Stimulated activated CD8-positive, alpha-beta memory T cell treated with anti-CD3 and anti-CD28 coated beads, Interleukin-12 subunit alpha, Interleukin-12 subunit beta, amount 100 ng/mL, for 1 hour (primary cell): ENCODE measurements at places on chromosomes 16 and 17.

- DNase-seq = no peak
Measured at GRCh38 chr17:56624912-56625311, 31.4 kb downstream of the NOG start.

- DNase-seq = no peak
Measured at GRCh38 chr16:66911112-66911511, 7.6 kb downstream of the CDH16 start.

DNA sequence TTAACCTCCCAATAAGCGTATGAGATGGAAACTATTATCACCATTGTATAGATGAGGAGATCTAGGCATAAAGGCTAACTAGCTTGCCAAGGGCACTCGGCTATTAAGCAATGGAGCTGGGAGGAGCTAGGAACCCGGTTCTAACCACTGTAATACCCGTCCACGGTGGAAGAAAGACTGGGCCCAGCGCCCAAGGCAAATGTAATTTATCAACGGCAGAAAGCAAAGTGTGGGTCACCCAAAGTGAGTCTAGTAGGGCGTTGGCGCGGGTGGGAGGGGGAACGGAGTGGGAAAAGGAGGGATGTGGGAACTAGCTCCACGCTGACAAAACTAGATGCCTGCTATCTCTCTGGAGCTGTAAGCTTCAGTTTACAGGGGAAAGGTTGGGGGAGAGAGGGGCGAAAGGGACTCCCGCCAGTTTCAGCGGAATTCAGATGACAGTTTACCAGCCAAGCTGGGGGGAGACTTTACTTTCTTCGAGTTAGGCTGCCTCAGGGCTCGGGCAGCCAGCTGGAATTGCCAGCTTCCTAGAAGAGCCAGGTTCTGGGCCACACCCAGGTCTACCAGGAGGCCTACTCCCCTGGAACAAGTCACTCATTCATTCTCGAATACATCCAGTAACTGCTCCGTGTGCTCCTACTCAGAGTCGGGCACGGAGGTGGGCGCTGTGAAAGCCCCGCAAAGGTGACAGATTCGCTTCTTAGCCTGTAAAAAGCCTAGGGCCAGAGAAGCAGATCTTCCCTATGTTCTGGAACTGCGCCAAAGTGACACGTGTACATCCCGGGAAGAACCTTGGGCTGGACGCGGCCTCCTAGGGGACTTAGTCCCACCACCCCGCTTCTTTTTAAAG is 837 bp downstream of the LRRC59 start:
- no peak for DNase-seq

DNA sequence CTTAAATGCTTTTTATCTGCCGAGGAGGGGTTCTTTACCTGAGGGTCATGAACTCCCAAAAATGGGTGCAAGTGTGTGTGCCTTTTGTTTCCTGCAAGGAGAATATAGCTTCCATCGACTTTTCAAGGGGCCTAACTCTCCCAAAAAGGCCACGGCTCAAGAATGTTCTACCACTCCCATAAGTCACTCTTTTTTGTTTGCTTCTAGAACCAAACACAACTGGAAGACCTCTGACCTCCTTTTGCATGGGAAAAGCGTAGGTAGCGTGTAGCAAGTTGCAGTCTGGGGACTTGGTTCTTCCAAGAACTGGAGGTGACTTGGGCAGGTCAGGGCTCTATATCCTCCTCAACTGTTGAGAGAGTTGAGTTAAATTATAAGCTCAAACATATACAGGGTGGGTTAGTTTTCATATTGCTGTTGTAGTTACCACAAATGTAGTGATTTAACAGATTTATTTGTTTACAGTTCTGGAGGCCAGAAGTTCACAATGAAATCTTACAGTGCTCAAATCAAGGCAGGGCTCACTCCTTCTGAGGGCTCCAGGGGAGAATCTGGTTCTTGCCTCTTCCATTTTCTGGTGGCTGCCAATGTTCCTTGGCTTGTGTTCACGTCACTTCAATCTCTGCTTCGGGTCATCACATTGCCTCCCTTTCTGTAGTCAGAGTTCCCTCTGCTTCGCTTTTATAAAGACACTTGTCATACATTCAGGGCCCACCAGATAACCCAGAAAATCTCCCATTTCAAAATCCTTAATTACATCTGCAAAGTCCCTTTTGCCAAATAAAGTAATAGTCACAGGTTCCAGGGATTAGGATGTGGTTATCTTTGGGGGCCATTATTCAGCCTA is 1.4 kb downstream of the TMEM97 start:
- DNase-seq = no peak

DNA sequence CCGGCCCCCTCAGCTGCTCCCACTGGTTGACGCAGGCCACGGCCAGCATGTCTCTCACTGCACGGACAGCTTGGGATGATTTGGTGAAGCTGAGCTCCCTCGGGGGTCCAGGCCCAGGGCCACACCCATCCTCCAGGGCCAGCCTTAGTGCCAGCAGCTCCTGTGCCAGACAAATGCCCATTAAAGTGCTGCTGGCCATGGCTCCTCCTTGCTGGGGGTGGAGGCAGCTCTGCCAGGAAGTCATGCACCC is 2.5 kb downstream of the TRIM47 start:
- no peak for DNase-seq

DNA sequence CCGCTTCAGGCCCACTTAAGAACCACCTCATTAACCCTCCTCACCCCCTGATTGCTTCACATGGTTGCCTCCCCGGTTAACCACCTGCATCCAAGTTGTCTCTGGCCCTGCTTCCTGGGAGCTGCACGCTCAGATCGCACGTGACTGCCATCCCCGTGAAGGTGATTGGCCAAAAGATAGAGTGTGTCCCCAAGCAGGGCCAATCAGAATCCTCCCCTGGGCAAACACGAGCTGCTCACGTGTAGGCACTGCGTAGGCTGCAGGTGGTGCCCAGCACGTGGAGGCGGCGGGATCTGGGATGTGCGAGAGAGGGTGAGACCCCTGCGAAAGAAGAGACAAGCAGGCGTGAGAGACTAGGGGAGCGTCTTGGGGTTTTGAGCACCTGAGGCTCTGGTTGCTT is 111.8 kb upstream of the CRHR1 start:
- no peak for DNase-seq

- no peak for DNase-seq
Measured at GRCh38 chr17:12296209-12296625, 275.5 kb downstream of the MAP2K4 start.

GRCh38 chr16:47724115-47724785 is 263.1 kb downstream of the PHKB start:
- no peak for DNase-seq

DNA sequence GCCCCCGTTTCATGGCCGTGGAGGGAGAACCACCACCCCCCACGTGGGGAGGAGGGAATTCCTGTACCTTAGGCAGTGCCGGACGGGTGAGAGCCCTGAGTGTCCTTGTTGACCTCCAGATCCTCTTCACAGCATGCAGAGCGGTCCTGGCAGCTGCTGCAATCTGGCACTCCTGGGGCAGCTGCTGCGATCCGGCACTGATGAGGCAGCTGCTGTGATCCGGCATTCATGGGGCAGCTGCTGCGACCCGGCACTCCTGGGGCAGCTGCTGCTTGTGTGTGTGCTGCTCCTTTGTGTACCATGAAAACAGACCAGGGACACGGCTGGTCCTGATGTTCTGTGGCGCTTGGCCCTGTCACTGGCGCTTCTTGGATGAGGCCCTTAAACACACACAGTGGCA is 12.8 kb downstream of the ZNF778 start:
- DNase-seq = no peak

GRCh38 chr17:42436391-42436790 is 13.3 kb upstream of the CAVIN1 start:
- no peak for DNase-seq

GRCh38 chr16:67283826-67284555 is 4.7 kb downstream of the PLEKHG4 start:
- DNase-seq = no peak
